ENCODE measurements at places on chromosomes 2 and 18.

- DNase-seq: no peak
These were observed 370.8 kb upstream of the NT5C1B start for GRCh38 chr2:18959952-18960717.

- DNase-seq: no peak
These were observed 69.2 kb downstream of the TRIP12 start for GRCh38 chr2:229852565-229852964.

DNA sequence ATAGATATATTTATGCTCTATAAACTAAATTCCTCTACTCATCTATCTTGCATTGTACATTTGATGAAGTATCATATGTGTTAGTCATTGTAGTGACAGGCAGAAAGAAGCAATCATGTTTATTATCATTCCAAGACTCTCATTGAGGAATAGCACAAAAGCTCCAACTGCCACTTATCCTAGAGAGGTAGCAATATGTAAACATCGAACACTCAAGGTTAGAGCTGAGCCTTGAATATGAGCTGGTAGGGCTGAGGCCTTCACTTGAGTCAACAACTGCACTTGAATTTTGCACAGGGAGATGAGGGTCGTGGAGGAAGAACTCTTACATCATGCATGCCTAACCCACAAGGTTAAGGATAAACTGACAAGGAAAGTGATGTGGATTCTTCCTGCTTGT lies 900.9 kb downstream of the CPS1 start:
- DNase-seq: no peak

GRCh38 chr2:230863442-230864121 lies 1.2 kb upstream of the ITM2C start:
- no peak for DNase-seq

DNA sequence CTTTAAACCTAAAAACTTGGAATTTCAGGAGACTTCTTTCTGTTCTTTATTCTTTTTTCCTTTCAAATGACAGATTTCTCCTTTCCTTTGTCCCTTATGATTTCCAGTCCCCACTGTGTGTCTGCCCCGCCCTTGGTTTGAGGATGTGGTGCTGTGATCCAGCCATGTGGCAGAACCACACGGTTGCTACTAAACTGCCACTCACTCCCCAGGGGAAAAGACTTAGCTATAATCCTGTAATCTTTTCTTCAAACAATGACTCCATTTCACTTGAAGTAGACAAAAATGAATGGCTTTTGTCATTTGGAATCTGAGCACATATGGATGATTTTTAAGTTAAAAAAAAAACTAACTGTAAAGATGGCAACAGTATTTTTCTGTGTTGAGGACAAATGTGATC lies 76.2 kb upstream of the STAM2 start:
- DNase-seq: no peak

GRCh38 chr2:58638256-58638805 lies 397.2 kb upstream of the FANCL start:
- no peak for DNase-seq

DNA sequence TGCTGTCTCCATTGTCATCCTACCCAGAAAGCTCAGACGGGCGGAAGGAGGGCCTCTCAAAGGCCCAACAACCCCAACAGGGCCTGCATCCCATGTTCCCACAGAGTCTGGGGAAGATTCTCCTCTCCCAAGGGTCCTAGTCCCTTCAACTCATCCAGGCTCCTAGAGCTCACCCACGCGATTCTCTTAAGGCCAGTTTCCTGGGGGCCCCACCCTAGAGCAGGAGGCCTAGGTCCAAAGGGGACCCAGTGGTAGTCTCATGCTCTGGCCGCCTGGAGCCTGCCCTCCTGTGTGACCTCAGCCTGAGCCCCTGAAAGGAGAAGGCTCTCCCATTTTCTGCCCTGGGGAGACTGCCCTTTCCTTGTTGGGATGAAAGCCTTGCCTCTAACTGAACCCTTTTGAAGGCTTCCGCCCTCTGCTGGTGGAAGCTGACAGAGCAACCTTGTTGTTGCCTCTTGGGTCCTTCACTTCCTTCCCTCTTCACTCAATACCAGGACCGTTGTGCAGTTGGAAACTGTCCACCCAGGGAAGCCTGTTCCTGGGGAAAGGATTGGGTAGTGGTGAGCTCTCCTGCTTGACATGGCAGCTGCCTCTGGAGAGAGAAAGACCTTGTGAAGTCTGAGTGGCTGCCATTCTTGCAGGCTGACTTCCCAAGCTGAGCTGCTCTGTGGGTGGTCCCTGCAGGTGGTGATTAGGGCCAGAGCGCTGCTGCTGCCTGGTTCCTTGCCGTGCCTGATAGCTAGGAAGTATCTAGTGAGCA lies 86.0 kb upstream of the ALPP start:
- DNase-seq: no peak

GRCh38 chr2:89000235-89000634 lies 308.8 kb downstream of the RPIA start:
- no peak for DNase-seq

DNA sequence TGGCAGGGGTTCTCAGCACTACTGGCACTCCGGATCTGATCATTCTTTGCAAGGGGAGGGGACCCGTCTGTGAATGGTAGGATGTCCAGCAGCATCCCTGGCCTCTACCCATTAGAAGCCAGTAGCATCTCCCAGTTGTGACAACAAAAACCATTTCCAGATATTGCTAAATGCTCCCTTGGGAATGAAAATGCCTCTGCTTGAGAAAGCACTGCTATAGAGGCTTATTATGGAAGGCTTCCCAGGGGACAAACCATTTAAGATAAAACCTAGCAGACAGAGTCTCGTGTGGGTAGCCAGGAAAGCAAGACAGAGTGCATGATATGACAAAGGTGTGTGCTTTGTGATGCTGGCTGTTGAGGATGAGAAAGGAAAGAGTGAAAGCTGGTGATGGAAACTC lies 273.7 kb downstream of the TMX3 start:
- DNase-seq: no peak

- DNase-seq: no peak
These were observed 68.3 kb downstream of the TET3 start for GRCh38 chr2:74052732-74053710.

GRCh38 chr2:218375212-218375611 lies 6.9 kb upstream of the SLC11A1 start:
- no peak for DNase-seq

DNA sequence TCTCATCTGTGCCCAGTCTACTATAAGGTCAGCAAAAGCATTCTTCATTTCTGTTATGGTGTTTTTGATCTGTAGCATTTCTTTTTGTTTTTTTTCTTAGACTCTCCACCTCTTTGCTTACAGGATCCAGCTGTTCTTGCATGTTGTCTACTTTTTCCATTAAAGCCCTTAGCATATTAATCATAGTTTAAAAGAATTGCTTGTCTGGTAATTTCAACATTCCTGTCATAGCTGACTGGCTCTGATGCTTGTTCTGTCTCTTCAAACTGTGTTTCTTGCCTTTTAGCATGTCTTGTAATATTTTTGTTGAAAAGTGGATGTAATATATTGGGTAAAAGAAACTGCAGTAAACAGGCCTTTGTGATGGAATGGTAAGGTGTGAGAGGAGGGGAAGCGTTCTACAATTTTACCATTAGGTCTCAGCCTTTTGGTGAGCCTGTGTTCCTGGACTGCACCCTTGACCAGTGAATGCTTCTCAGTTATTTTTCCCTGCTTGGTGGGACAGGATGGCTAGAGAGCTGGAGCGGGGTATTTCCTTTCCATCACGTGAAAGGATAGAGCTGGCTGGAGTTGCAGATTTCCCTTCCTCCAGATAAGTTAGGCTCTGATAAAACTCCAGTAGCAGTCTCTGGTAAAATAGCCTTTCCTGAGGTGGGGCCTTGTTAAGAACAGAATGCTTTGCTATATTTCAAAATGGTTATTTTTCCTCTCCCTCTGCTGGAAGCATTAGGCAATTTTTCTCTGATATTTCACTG lies 65.4 kb downstream of the PLA2R1 start:
- DNase-seq: no peak

- DNase-seq: no peak
These were observed 189.3 kb downstream of the ANKRD44 start for GRCh38 chr2:197121255-197121654.

- no peak for DNase-seq
These were observed 300.5 kb downstream of the ALK start for GRCh38 chr2:29620890-29621289.

DNA sequence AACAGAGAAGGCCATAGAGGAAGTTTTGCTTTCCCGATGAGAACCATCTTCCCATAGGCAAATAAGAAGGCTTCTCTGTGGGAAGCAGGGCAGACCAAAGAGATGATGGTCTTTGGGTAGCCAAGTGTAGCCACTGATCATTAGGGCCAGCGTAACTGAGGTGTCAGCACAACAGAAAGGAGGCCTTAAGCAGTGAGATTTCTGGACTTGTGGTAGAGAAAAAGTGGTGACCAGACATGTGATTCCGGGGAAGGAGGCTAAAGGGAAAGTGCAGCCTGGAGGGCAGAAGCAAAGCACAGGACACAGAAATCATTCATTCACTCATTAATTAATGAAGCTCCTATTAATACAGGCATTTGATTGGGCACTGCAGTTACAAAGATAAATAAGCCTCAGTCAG lies 15.4 kb downstream of the EVA1A start:
- no peak for DNase-seq

DNA sequence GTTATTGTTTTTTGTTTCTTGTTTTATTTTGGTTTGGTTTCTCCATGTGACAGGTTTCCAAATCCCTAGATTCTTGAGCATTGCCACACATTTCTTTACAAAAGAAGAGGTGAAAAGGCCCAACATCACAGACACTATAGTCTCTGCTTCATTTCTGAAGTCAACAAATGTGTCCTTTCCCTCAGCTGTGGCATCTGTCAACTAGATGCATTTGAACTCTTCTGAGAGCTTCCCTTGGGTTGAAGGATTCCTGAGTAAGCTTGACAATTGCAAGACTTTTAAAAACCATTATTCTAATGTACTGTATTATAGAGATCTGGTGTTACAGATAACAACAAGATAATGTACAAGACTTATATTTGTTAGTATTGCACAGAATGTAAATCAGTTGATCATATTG lies 703.3 kb upstream of the PKDCC start:
- DNase-seq: no peak

DNA sequence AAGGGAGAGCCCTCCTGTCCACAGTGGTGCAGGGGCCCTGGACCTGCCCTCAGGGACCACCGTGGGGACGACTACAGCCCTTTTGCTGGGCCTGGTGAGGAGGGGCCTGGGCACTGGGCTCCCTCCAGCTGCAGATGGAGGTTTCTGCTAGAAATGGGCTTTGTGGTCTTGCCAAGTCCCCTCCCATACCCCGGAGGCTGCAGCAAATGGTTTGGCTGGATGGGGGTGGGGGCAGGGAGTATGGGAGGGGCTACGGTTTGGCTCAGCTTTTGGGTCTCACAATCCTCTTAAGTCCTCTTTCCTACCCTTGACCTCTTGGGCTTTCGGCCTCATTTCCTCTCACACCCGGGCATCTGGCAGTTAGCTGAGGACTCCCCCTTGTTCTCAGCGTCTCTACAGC lies 21.7 kb downstream of the TET3 start:
- no peak for DNase-seq

- no peak for DNase-seq
These were observed 16.3 kb downstream of the SLC3A1 start for GRCh38 chr2:44291281-44292248.

- no peak for DNase-seq
These were observed 50.0 kb upstream of the ITGA4 start for GRCh38 chr2:181407171-181407570.

- no peak for DNase-seq
These were observed 151.2 kb downstream of the NDUFA10 start for GRCh38 chr2:239873656-239874635.

DNA sequence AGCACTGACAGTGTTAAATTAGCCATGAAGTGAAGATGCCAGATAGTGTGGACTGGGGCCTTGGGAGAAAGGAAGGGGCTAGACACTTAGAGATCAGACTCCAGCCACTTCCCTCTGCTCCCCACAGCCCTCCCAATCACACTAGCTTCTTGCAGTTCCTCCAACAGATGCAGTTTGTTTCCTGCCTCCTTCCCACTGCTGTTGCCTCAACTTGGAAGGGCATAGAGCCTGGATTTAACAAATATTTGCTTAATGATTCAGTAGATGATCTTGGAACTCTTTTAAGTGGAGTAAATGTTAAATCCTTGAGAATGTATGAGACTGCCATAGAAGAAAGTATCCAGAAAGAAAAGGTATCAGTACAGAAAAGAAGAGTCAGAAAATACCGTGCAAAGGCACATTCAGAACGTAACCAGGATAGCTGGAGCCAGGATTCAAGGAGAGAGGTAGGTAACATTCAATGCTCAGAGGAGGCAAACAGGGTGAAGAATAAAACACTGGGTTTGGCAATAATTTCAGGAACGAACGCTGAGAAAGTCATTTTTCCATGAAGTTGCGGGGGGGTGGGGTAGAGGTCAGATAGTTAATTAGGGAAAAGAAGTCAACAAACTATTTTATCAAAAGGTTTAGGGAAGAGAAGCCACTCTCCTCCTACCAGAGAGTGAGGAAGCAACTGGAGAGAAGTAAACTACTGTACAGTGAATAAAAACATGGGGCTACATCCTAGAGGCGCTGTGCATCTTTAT lies 1.3 kb upstream of the BZW1 start:
- DNase-seq: no peak

DNA sequence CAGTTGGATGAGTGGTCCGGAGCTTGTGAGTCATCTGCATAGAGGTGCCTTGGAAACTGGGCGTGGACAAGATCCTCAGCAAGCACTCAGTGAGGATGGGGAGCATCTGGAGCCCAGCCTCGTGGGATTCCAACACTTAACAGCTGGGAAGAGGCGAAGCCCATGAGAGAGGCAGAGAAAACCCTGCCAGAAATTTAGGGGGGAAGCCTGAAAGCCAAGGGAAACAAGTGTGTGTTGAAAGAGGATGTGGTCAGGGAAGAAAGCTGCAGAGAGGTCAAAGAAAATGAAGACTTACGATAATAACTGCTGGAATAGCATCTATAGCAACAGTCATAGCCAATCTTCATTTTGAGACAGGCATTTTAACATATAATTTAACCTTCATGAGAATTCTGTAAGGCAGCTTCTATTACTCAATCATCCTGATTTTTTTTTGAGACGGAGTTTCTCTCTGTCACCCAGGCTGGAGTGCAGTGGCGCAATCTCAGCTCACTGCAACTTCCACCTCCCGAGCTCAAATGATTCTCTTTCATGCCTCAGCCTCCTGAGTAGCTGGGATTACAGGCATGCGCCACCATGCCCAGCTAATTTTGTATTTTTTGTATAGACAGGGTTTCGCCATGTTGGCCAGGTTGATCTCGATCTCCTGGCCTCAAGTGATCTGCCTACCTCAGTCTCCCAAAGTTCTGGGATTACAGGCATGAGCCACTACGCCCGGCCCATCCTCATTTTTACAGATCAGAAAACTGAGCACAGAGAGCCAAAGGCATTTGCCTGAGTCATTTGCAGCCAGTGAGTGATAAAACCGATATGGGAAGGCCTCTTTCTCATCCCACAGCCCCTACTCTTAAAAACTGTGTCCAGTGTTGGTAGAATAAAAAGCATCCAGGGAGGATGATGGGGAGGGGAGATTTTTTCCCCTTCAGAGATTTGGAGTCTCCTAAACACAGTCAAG lies 214.4 kb upstream of the EPAS1 start:
- DNase-seq: no peak

Data from stimulated activated CD4-positive, alpha-beta T cell treated with anti-CD3 and anti-CD28 coated beads, Interleukin-1b, Interleukin-23, amount 100 ng/mL, for 1 hour (primary cell).